ENCODE measurements at places on chromosomes 3 and 15.

- no peak for DNase-seq
These were observed 490.8 kb downstream of the CNTN4 start for GRCh38 chr3:2589336-2589969.

DNA sequence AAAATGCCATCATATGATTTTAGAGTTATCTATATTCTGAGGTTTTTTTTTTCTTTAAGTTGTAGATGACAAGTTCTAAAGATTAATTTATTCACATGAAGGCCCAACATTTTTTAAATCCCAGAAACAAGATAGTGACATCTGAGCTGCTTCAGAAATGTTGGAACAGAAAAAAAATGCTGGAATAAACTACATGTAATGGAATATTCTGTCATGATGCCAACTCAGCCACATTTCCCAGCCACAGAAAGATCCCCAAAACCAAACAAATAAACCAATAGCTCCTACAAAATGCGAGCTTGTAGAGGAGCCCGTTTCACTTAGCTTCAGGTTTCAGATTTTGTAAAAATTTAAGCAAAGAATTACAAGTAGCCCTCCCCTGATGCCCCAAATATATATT lies 111.0 kb upstream of the MYO5C start:
- DNase-seq: no peak

GRCh38 chr3:110955301-110955880 lies 116.2 kb upstream of the NECTIN3 start:
- no peak for DNase-seq

GRCh38 chr15:37109872-37110572 lies 9.7 kb upstream of the MEIS2 start:
- peak; percentile 77 for DNase-seq

- DNase-seq: no peak
These were observed 35.9 kb downstream of the UNC13C start for GRCh38 chr15:54014067-54014655.

GRCh38 chr3:95758707-95759106 lies 1055.7 kb upstream of the EPHA6 start:
- no peak for DNase-seq

GRCh38 chr15:77773903-77774302 lies 141.2 kb upstream of the LINGO1 start:
- no peak for DNase-seq

- no peak for DNase-seq
These were observed 5.7 kb upstream of the GAP43 start for GRCh38 chr3:115617591-115617990.

GRCh38 chr3:191470545-191470944 lies 9.6 kb downstream of the PYDC2 start:
- no peak for DNase-seq

DNA sequence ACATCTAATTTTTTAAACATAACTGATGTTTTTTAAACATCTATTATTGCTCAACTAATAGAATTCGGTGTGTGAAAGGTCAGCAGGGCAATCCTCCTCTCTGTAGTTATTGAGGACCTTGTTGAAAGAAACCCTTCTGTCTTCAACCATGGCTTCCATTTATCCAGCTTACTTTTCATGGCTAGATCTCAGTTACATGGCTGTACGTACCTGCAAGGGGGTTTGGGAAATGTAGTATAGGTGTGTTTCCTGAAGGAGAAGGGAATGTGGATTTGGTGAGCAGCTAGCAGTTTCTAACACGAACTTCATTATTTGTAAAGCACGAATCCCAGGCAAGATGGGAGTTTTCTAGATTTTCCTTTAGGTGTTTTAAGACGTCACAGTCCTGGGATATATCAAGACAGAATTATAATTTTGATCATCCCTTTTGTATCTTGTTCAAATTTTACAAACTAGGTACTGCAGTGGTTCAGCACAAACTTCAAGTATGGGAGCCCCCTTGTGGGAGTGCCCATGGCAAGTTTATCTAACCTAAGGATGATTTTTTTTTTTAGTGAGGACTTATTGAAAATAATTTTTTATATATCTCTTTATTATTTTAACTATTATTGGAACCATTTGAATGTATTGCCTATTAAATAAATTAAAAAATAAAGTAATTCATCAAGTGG lies 41.6 kb downstream of the FBXL2 start:
- no peak for DNase-seq

DNA sequence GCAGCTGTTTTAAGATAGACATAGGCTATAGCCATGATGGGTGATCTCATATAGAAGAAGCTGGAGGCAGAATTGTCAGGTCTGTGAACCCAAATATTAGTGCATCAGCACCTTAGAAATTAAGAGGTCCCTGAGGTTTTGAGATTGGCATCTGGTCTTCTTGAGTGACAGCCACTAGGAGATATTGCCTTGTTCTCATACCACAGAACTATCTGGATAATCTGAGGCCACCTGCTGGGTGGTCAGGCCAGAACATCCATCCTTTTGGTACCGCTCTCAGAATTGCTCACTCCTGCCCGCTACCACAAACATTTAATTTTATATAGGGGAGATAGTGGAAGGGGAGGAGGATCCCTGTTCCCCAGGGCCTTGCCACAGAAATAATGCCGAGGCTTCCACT lies 210.6 kb upstream of the ZPLD1 start:
- DNase-seq: no peak

DNA sequence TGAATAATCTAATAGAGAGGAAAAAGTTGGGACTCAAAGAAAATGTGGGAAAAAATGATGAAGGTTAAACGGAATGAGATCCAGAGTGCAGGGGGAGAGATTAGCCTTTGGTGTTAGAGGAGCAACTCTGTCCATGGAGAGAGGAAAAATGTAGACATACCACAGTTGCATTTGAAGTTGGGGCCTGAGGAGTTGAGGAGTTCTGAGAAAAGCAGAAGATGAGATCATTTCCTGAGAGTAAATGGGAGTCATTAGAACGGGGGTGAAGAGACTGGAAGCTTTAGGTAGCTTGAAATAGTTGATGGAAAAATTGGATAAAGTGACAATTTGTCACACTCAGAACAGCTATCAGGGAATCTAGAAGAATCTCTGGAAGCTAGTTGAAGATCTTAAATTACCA lies 7.3 kb downstream of the CCR5AS start:
- no peak for DNase-seq

GRCh38 chr3:4756057-4756775 lies 223.0 kb upstream of the BHLHE40 start:
- no peak for DNase-seq
